Spinal cord (tissue), 10 donors: ENCODE measurements at places on chromosomes 2 and 18. TPM values are rescaled to one million over a fixed set of nuclear protein-coding genes. Genes with fewer than 3 reads are reported as not detected.

Gene MC5R
- 0.42 TPM for polyA plus RNA-seq

Gene GALNT3
- polyA plus RNA-seq, result 12.4 TPM

Gene SLC9A4
- polyA plus RNA-seq, result 0.12 TPM

Gene REG3A
- polyA plus RNA-seq, result not detected

Gene CLEC4F
- polyA plus RNA-seq, result not detected

Gene GLI2
- polyA plus RNA-seq, result 9.5 TPM

Gene FEV
- 0.14 TPM for polyA plus RNA-seq

Gene ARHGEF33
- 4.7 TPM for polyA plus RNA-seq

GRCh38 chr2:197011801-197012641 lies 85.5 kb upstream of the PGAP1 start:
- no peak overlapping the region for H3K27ac ChIP-seq
- peaks cover 8% of the 10 kb centered on the region for H3K4me1 ChIP-seq
- H3K4me3 ChIP-seq, result no peak overlapping the region
- peaks cover 6% of the 10 kb centered on the region for H3K36me3 ChIP-seq

DNA sequence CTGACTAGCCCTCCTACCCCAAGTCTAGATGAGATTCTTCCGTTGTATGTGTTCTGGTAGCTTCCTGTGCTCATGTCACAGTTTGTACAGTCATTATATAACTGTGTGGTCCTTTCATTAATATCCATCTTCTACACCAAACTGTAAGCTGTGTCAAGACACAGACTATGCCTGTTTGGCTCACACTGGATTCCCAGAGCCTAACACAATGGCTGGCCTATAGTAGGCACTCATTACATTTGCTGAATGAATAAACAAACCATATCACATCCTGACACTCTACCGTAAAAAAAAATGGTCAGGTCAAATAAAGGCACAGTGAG lies 72.6 kb downstream of the ANKRD44 start:
- no peaks in the 10 kb centered on the region for H3K36me3 ChIP-seq
- no peaks in the 10 kb centered on the region for H3K27me3 ChIP-seq
- H3K27ac ChIP-seq, result peak overlapping the region; percentile 70
- no peak overlapping the region for H3K4me3 ChIP-seq
- no peak for DNase-seq

DNA sequence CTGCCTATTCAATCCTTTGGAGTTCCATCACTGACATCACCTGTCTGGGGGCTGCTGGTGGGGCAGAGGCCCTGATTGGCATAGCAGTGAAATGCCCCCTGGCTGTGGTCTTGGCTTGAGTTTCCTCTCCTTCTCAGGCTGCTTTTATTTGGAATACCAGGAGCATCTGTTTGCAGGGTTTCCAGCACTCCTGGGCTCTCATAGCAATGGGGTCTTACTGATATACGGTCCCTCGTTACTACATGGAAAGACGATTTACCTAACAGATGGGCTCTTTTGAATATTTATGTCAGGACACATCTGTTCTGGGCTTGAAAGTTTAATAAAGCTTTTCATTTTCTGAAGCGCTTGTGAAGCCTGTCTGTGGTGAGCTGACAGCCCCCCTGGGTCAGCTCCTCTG lies 230.3 kb downstream of the SLC4A3 start:
- peaks cover 3% of the 10 kb centered on the region for H3K4me1 ChIP-seq
- no peak overlapping the region for H3K27ac ChIP-seq
- no peak for DNase-seq

DNA sequence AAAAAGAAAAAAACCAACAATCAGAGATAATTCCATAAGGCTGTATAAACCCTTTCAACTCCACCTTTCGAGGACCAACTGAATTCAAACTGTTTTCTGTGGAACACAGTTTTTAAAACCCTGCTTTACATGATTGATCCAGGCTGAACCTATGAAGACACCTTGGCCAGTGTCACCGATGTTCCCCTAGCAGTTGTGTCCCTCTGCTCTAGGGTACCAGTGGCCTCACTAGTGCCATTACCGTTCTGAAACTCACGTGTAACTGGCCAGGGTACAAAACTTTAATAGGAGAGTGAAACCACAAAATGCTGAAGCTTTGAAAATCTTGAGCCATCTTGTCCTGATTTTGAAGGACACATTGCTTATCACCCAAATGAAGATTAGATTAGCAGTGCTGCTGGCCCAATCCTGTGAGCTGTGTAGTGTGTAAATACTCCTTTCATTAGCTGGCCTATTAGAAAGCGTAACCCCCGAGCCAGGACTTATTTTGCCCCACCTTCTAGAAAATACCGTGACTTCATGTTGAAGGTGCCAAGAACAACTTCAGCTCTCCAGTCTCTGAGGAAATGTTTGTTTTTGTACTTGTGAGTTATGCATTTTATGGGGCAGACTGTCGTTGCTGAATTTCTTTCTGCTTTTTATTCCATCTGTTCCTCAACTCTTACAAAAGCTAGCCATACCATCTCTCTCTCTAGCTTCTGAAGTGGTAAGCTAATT lies 147.8 kb upstream of the MAP3K20 start:
- no peaks in the 10 kb centered on the region for H3K27me3 ChIP-seq
- peak; percentile 73 for DNase-seq
- peak overlapping the region; percentile 72 for H3K27ac ChIP-seq
- peaks cover 2% of the 10 kb centered on the region for H3K4me1 ChIP-seq

GRCh38 chr2:210593166-210593565 lies 36.8 kb downstream of the CPS1 start:
- H3K4me1 ChIP-seq, result no peaks in the 10 kb centered on the region
- H3K4me3 ChIP-seq, result no peak overlapping the region
- H3K27me3 ChIP-seq, result no peaks in the 10 kb centered on the region

GRCh38 chr18:79458917-79459803 lies 63.4 kb downstream of the NFATC1 start:
- H3K4me1 ChIP-seq, result peaks cover 43% of the 10 kb centered on the region
- no peak overlapping the region for H3K4me3 ChIP-seq

- no peak overlapping the region for H3K4me3 ChIP-seq
- H3K27ac ChIP-seq, result no peak overlapping the region
- H3K36me3 ChIP-seq, result no peaks in the 10 kb centered on the region
- DNase-seq, result no peak
- no peaks in the 10 kb centered on the region for H3K27me3 ChIP-seq
- no peaks in the 10 kb centered on the region for H3K4me1 ChIP-seq
Measured at GRCh38 chr18:45652303-45653080, 37.2 kb downstream of the SLC14A2 start.

DNA sequence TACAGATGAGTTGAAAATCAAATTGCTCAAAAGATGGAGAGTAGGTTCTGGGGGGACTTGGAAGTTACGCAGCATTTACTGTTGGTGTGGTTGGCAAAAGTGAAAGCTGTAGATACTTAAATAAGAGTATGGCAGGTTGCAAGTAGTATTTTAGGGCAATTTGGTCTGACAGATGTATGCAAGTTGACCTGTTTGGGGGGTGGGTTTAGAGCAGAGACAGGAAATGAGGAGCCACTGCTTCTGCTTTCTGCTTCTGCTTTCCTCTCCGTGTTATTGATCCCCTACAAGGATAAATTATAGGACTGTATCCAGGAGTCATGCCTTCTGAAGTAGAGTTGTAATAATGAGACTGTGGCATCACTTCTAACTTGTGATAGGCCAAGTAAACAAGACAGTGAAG lies 71.2 kb downstream of the EPAS1 start:
- H3K27ac ChIP-seq, result no peak overlapping the region
- H3K36me3 ChIP-seq, result peaks cover 8% of the 10 kb centered on the region
- H3K27me3 ChIP-seq, result no peaks in the 10 kb centered on the region
- H3K4me1 ChIP-seq, result peaks cover 4% of the 10 kb centered on the region
- no peak for DNase-seq

DNA sequence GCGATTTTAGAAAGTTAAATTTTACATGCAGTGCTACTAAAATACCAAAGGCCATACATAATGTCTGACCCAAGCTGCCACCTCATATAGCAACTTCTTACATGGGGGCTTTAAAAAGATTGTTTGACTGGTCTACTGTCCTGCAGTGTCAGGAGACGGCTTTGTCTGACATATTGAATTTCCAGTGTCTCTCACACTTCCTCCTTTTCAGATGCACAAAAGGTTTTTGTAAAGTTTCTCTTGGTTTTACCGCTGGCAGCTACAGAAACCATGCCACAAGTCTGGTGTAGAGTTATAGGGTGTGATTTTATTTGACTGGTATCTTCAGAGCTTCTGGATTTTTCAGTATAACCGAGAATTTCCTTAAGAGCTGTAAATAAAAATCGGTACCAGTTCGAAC lies 1.1 kb upstream of the ASAP2 start:
- peak overlapping the region; percentile 65 for H3K4me3 ChIP-seq
- H3K27me3 ChIP-seq, result no peaks in the 10 kb centered on the region
- peaks cover 10% of the 10 kb centered on the region for H3K4me1 ChIP-seq
- no peaks in the 10 kb centered on the region for H3K36me3 ChIP-seq

DNA sequence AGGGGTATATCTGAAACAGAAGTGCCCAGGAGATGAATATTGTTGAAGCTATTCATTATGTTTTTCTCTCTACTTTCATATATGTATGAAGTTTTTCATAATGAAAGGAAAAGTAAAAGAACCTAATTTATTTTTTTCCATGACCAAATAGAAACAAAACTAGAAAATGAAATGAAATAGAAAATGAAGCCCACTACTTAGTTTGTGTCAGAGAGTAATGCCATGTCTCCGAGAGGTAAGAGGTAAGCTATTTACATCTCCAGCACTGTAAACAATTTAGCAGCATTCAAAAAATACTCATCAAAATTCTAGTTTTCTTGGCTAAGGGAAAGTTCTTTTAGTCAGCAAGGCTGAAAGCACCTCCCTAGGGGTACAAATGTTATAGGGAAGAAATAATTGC lies 238.6 kb downstream of the PTH2R start:
- H3K4me3 ChIP-seq, result no peak overlapping the region
- no peaks in the 10 kb centered on the region for H3K4me1 ChIP-seq
- DNase-seq, result no peak

DNA sequence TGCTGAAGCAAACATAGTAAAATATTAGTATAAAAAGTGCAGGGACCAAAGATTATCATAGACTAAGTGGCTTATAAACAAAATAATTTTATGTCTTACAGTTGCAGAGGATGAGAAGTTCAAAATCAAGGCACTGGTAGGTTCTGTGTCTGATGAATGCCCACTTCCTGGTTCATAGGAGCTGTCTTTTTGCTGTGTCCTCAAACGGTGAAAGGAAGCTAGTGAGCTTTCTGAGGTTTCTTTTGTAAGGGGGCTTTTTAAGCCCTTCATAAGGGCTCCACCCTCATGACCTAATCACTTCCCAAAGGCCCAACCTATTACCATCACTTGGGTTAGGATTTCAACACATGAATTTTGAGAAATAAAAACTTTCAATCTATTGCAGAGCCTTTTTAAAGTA lies 946.7 kb upstream of the ACVR2A start:
- no peaks in the 10 kb centered on the region for H3K36me3 ChIP-seq
- no peaks in the 10 kb centered on the region for H3K4me1 ChIP-seq
- DNase-seq, result no peak
- H3K4me3 ChIP-seq, result no peak overlapping the region
- no peak overlapping the region for H3K27ac ChIP-seq
- no peaks in the 10 kb centered on the region for H3K27me3 ChIP-seq

DNA sequence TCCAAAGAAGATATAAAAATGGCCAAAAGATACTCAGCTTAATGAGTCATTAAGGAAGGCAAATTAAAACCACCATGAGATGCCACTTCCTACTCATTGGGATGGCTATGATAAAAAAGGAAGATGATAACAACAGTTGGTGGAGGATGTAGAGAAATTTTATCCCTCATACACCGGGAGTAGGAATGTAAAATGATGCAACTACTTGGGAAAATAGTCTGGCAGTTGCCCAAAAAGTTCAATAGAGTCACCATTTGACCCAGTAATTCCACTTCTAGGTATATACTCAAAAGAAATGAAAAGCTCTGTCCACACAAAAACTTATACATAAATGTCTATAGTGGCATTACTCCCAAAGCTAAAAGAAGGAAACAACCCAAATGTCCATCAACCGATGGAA lies 10.1 kb upstream of the SULT1C2 start:
- H3K36me3 ChIP-seq, result no peaks in the 10 kb centered on the region
- H3K4me1 ChIP-seq, result no peaks in the 10 kb centered on the region
- DNase-seq, result no peak
- no peak overlapping the region for H3K4me3 ChIP-seq

DNA sequence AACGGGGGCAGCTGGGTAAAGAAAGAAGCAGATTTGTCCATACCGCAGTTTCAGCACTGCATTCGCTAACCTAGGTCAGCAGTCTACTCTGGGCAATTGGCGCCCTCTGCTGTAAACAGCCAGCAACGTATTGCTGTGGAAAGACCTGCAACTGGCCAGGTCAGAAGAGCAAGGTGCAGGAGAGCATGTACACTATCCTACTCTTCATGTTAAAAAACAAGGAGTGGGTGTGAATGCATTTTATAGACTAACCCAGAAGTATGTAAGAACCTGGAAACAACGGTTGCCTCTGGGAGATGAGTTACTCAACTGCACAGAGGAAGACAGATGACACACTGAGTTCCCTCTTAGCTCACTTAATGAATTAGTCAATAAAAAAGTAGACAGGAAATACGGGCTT lies 6.2 kb downstream of the MRPS5 start:
- peaks cover 6% of the 10 kb centered on the region for H3K4me1 ChIP-seq
- no peak overlapping the region for H3K27ac ChIP-seq
- DNase-seq, result peak; percentile 48
- no peak overlapping the region for H3K4me3 ChIP-seq

DNA sequence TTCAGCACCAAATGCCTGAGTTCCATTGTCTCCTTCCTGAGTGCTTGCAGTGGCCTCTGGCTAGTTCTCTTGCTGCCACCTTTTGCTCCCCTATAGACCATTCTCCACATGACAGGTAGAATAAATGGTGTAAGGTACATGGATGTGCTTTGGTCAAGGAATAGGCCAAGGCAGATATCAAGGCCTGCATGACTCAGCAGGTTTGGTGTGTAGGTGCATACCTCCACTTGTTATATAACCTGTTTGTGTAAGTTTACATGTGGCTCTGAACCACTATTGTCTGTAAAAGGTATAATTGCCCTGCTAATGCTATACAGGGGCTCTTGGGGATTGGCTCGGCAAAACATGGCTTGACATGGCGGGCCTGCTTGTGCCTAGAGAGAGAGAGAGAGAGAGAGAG lies 143.5 kb downstream of the KLHL14 start:
- no peak overlapping the region for H3K27ac ChIP-seq
- no peak for DNase-seq
- H3K4me1 ChIP-seq, result no peaks in the 10 kb centered on the region
- no peaks in the 10 kb centered on the region for H3K27me3 ChIP-seq
- no peak overlapping the region for H3K4me3 ChIP-seq

- peaks cover 25% of the 10 kb centered on the region for H3K36me3 ChIP-seq
- no peaks in the 10 kb centered on the region for H3K27me3 ChIP-seq
- no peak overlapping the region for H3K4me3 ChIP-seq
- no peak for DNase-seq
- no peaks in the 10 kb centered on the region for H3K4me1 ChIP-seq
Measured at GRCh38 chr2:71372042-71372441, 40.5 kb downstream of the ZNF638 start.

DNA sequence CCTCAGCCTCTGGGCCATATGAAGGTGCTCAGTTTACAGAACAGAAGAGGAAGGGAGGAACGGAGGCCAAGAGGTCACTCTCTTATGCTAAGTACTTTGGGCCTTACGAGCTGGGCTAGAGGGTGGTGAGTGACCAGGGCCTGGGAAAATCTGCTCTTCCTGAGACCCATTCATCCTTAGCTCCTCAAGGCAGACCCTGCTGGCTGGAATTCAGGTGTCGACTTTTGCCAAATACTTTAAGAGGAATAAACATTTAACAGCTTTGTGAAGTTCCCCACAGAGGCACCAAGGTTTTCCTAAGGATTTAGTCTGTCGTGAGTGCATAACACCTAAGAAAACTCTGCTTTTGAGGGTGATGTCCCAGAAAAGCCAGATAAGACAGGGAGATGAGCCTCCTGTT lies 129.7 kb upstream of the SIX2 start:
- H3K36me3 ChIP-seq, result no peaks in the 10 kb centered on the region
- no peaks in the 10 kb centered on the region for H3K4me1 ChIP-seq
- H3K27ac ChIP-seq, result no peak overlapping the region
- DNase-seq, result no peak
- H3K4me3 ChIP-seq, result no peak overlapping the region
